Fibroblast of skin of right quadriceps (primary cell): ENCODE measurements at places on chromosomes 13 and 19.

DNA sequence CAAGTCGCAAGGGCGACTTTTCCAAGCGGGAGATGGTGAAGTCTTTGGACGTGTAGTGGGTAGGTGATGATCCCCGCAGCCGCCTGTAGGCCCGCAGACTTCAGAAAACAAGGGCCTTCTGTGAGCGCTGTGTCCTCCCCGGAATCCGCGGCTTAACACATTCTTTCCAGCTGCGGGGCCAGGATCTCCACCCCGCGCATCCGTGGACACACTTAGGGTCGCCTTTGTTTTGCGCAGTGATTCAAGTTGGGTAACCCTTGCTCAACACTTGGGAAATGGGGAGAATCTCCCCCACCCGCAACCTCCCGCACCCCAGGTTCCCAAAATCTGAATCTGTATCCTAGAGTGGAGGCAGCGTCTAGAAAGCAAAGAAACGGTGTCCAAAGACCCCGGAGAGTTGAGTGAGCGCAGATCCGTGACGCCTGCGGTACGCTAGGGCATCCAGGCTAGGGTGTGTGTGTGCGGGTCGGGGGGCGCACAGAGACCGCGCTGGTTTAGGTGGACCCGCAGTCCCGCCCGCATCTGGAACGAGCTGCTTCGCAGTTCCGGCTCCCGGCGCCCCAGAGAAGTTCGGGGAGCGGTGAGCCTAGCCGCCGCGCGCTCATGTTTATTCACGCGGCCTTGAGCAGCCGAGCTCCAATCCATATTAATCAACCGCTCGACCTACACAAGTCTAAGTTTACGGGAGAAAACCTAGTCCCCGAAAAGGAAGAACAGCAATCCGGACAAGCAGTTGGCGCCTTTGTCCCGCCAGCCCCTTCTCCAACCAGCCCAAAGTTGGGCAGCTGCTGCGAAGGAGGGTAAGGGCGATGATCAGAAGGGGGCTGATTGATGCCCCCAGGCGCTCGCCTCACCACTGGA lies 9.9 kb downstream of the SOX21 start:
- no peak for DNase-seq

- DNase-seq = no peak
These were observed 2.2 kb downstream of the ZNF787 start for GRCh38 chr19:56118666-56119581.

DNA sequence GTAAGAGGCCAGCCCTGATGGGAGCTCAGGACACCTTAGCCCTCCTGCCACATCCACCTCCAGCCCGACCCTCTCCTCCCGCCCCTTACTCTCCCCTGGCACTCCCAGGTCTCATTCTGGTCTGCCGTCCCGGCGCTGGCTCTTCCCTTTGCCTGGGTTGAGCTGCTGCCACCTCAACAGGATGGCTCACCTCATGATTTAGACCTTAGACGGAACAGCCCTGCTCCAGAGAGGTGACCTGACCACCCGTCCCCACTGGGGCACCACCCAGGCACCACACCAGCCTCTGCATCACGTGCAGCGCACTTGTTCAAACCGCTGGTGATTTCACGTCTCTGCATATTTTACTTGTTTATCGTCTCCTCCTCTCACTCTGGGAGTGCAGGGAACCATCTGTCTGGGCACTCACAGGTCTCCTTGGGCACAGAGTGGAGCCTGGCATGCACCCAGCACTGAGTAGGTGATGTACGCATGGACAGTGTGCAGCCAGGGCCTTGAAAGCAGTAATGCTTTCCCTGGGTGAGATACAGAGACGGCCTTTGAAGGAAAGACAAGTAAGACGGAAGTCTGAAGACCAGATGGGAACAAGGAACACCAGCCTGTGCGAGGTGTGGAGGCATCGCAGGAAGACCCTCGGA lies 183.1 kb downstream of the KATNAL1 start:
- DNase-seq = no peak

DNA sequence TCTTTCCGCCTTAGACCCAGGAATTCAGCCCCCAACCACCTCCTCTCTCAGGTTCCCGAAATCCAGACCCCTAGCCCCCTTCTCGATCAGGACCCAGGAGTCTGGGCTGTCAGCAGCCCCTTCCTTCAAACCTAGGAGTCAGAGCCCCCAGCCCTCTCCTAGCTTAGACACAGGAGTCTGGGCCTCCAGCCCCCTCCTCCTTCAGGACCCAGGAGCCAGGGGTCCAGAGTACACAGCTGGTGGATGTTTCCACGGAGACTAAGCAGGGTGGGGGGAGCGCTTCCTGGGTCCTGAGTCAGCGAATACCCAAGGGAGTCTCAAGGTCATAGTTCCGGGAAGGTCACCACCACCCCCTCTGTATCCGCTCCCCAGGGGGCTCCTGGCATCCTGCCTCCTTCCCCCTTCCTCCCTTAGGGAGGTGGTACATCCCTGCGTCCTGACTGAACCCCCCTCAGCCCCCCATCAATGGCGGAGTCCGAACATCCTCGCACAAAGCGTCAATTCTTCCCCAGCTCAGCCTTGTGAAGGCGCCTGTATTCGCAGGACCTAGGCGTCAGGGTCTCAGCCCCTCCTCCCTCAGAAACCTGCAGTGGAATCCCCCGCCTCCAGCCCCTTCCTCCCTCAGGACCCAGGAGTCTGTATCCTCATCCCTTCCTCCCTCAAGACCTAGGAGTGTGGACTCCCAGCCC lies 4.6 kb downstream of the CADM4 start:
- peak; percentile 38 for DNase-seq

DNA sequence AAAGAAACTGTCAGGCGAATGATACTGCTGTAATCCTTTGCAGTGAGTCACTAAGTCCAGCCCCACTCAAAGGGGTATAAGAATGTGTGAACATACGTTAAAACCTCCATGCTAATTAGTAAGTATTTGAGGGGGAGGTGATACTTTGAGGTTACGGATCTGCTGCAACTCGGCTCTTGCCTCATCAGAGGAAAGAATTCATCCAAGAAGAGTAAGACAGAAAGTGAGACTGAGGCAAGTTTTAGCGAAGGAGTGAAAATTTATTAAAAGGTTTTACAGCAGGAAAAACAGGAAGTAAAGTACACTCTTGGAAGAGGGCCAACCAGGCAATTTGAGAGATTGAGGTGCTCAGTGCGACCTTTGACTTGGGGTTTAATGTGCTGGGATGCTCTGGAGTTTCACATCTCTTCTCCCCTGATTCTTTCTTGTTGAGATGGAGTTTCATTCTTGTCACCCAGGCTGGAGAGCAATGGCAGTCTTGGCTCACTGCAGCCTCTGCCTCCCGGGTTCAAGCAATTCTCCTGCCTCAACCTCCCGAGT lies 9.8 kb downstream of the CLEC4M start:
- peak; percentile 70 for DNase-seq

GRCh38 chr19:16076958-16077611 lies 790 bp downstream of the TPM4 start:
- peak; percentile 55 for DNase-seq

DNA sequence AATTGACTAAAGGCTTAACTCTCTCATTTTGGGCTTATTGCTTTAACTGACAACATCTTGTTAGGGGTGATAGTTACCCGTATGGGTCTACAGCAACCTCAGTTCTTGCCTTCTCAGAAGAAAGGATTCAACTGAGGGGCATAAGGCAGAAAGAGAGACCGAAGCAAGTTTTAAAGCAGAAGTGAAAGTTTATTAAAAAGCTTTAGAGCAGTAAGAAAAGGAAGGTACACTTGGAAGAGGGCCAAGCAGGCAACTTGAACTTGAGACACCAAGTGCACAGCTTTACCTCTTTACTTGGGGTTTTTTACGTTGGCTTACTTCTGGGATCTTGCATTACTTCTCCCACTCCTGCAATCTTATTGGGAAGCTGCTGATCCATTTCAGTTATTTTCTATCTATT lies 246.9 kb upstream of the PRR20A start:
- DNase-seq = no peak

DNA sequence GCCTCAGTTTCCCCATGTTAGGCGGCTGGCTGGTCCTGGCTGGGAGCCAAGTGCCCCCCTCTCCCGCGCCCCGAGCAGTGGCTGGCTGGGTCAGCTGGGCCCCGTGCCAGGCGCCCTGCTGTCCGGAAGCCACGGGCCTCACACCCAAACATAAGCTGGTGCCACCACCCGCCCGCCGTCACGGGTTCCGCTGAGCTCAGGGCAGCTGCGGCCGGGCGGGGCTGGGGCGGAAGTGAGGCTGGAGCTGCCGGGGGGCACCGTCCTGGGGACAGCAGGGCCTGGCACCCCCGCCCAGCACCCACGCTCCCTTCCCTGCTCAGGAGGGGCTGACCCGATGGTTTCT lies 19.3 kb downstream of the HCN2 start:
- no peak for DNase-seq

- DNase-seq = no peak
These were observed 5.6 kb downstream of the NDUFS7 start for GRCh38 chr19:1389033-1389940.

DNA sequence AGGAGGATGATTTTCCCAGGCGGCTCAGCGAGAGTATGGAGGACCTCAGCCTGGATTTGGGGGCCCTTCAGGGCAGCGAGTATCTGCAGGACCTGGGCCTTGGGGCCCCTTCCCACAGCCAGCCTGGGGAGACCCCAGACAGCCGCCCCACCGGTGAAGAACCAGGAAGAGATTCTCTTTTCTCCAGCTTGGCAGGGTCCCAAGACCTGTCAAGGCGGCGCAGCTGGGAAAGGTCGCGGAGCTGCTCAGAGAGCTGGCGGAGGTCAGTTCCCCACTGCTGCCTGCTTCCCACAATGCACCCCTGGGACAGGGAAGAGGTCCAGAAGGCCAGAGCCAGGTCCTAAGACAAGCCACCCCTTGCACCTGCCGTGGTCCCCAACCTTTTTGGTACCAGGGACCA lies 24.1 kb downstream of the ARHGEF18 start:
- DNase-seq = no peak

- DNase-seq = no peak
These were observed 10.3 kb upstream of the RNF113B start for GRCh38 chr13:98187155-98187964.

DNA sequence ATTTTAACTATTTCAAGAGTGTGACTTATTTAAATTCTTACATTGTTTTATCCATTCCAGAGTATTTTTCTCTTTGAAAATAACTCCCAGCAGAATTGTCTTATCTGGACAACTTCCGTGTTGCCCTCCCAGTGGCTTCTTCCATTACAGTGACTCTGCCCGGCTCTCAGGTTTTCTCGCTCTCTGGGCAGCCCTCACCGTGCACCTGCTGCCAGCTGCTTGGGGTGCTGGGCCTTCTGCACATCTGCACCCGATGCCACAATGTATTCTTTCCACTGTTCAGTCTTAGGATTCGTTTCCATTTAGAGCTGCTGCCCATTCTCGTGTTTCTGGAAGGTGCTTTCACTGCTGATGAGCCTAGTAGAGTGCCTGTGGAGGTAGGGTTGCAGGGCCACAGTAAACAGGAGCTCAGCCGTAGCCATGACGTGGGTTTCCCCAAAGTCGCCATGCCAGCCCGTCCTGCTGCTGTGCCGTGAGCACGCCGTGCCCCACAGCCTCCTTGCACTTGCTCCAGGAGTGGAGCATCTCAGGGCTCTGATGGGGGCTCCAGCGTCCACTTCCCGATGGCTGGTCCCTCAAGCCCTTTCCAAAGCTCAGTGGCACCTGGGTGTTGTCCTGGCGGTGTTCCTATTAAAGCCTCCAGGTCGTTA lies 46.1 kb upstream of the DCUN1D2 start:
- DNase-seq = no peak

DNA sequence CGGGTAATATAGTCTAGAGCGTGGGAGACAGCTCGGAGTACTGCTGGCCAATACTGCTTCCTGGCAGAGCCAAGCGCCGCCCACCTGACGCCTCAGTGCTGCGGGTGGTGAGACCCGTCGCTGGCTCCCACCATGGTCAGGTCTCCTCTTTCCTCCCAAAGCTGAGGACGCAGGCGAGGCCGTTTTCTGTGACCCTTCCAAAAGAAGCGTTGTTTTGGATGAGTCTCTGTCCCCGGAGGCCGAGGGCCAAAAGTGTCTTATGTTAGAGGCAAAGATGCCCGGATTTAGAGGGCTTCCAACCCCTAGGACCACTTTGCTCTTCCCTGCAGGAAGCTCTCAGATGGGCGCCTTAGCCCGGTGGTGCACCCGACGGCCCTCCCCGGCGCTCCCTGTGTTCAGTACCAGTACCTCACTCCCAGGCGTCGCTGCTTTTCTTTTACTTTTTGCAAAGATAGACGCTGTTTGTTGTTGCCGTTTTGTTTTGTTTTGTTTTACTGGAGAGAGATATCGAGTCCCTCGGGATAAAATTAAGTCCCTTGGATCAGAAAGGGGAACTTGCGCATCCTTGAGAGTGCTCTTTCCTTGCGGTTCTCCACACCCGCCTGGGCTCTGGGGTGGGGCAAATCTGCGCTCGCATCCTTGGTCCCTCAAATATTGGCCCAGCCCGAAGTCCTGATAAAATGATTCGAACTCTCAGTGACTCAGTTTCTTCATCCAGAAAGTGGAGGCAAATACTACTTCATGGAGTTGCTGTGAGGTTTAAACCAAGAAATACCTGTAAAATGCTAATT lies 7.0 kb downstream of the PDX1 start:
- no peak for DNase-seq

- no peak for DNase-seq
These were observed 10.2 kb downstream of the POU4F1 start for GRCh38 chr13:78593129-78593528.
